ENCODE measurements at places on chromosomes 12 and 14.

DNA sequence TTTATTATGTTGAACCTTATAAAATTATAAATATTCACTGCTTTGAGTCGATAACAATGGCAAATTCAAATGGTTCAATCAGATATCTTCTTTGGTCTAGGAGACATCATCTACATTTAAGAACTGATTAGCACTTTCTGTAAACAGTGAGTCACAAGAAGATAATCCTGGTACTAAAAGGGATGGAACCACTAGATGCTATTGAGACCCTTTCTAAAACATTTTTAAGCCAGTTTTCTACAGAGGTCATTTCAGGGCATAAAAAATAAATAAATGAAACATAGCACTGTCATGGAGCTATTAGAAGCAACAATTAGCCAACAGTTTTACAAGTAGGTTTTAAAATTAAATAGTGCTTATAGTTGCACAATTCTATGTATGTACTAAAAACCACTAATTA is 212.2 kb downstream of the DUSP6 start:
- no peak for DNase-seq

- no peak for DNase-seq
Measured at GRCh38 chr12:85017133-85017532, 18.9 kb downstream of the TSPAN19 start.

DNA sequence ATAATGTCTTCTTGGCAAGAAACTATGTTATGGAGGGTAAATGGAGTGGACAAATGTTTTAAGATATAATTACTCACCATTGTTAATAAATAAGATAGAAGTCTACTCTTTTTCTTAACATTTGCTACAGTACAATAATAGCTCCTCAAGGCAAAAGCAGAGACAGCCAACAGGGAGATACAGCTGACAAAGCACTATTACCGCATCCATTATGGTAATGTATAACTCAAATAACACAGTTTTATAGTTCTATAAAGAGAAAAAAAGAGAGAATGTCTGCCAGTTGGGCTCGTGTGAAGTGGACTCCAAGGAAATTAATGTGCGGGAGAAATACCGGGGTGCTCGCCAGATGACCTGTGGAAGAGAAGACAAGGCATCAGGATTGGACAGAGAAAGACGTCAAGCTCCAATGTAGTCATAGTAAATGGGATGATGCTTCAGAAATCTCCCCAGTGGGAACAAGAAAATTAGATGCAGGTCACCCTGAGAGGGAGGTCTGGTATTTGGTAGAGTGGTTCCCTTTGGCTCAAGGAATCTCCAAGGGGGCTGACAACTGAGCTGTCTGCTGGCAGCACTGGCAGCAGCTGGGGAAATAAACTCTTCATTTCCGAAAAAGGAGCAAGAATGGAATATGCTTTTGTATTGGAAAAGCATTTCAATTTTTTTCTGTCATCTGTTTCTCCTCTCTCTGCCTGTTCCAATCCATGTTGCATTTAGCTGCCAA is 343.9 kb downstream of the LRFN5 start:
- DNase-seq = no peak

DNA sequence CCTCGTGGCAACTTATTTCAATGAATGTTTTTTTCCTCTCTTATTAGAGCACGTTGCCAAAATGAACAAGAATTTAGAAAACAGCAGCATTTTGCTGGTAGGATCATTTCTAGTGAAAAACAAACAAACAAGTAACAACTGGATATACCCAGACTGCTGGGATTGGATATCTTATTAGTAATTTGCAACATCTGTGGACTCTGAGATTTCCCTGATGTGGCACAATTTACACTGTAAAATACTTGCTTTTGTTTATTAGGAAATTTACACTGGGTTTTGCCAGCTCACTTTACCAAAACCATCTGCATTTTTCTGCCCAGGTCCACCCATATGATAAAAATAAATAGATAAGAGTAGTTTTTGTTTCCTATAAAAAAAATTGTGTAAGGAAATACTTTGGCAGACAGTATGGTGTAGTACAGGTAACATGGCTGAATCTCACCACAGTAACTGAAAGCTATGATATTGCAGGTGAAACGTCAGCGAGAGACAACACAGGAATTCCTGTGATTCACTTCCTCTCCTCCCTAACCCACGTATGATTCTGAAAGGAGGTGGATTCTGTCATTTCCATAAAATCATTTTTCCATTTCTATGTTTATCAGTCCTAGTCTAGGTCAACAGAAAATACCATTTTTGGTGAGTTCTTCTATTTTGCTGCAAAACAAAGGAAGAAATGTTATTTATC is 176.2 kb upstream of the NOVA1 start:
- DNase-seq = no peak

GRCh38 chr14:59199614-59200013 is 11.1 kb downstream of the DAAM1 start:
- DNase-seq = no peak

GRCh38 chr12:122974892-122975789 is at the start of gene OGFOD2:
Gene OGFOD2, plus strand, starts transcription at chr12:122975244. Its CDS starts 8 bp downstream, at chr12:122975252.
- peak; percentile 69 for DNase-seq

- no peak for DNase-seq
Measured at GRCh38 chr14:76205708-76206107, 54.0 kb downstream of the GPATCH2L start.

DNA sequence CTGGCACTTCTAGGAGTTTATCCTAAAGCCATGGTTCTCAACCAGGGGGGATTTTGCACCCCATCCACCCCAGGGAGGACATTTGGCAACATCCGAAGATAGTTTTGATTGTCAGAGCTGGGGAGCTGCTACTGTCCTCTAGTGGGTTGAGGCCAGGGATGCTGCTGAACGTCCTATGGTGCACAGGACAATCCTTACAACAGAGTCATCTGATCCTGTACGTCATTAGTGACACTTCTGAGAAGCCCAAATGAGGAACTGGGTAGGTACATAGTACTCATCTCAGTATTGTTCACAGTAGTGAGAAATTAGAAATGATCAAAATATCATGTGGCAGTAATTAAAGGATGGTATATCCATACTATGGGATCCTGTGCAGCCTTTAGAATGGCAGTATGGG is 185.1 kb downstream of the CHST11 start:
- no peak for DNase-seq

GRCh38 chr12:1533205-1533601 is 61.2 kb downstream of the FBXL14 start:
- no peak for DNase-seq

- DNase-seq = no peak
Measured at GRCh38 chr12:89177802-89178395, 174.4 kb downstream of the DUSP6 start.

DNA sequence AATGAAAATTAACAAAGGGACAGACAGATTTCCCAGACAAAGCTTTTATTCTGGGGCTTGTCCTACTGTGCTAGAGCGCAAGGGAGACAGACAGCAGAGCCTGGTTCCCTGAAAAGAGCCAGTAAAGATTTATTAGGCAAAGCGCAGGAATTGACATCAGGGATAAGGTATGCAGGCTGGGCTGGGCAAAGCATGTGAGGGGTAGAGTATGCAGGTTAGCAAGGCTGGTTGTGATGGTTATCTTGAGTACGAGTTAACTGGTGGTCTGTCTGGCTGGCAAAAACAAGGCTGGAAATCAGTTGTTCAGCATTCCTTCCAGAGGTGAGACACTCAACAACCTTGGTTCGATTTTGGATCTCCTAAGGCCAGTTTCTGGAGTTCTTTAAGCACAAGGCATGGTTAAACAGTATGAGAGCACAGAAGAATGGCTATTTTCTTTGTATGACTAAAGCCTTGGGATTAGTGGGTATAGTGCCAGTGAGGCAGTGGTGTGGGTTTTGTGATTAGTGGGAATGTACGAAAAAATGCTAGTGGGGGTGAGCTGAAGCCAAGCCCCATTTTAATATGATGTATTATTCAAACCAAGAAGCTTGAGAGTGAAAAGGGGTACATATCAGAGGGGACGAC is 30.9 kb downstream of the BTBD7 start:
- no peak for DNase-seq

- no peak for DNase-seq
Measured at GRCh38 chr14:30373053-30373452, 185.9 kb upstream of the G2E3 start.

- no peak for DNase-seq
Measured at GRCh38 chr12:94760786-94761185, 110.4 kb upstream of the TMCC3 start.

DNA sequence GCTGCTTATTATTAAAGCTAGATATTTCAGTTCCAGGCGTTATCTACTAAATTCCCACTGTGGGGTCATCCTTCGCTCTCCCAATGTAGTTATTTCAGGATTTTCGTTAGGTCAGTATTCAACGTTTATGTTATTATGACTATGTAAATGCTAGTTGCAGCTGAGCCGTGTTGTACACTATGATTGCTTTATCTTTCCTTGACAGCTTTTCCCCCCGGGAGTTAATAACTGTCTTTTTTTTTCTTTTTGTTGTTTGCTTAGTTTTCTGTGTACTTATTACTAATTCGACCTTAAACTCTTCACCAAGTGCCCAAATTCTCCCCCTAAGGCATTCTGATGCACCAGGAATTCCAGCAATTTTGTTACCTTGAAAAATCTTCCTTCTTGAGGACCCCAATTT is 48.5 kb downstream of the SUDS3 start:
- DNase-seq = no peak

DNA sequence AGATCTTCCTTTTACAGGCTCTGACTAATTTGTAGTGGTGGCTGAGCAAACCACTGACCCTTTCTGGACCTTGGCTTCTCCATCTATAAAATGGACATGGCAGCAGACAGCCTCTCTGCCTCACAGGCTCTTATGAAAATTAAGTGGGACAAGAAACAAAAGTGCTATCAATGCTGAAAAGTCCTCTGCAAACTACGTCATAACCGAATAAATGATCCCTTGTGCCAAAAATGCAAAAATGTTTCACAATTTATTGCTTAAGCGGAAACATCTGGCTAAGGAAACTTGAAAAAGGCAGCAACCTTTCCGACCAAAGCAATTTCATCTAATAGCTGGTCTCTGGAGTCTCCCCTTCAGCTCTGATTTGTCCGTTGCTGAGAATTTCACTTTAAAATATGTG is 108.5 kb upstream of the PLXNC1 start:
- peak; percentile 71 for DNase-seq

GRCh38 chr12:113861708-113862312 is 104.3 kb downstream of the RBM19 start:
- DNase-seq = no peak

DNA sequence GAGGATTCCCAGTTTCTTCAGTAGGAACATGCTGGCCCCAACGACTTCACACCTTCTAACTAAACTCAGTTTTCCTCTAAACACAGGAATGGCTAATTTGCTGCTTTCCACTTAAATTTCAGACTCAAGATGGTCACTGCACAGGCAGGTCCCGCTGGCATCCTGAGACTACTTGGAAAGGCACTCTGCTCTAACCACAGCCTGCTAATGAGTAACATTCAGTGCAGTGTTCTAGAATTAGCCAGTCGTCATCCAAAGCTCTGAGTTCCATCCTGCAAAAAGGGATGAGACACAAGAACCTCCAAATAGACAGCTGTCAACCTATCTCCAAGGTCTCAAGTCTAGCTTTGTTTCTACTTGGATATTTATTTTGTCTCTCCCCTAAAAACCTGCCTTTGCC is 6.0 kb downstream of the CCDC92 start:
- DNase-seq = no peak

GRCh38 chr12:119673634-119674033 is 5.7 kb downstream of the PRKAB1 start:
- DNase-seq = no peak

GRCh38 chr14:78967111-78967809 is 797.1 kb downstream of the NRXN3 start:
- peak; percentile 41 for DNase-seq

DNA sequence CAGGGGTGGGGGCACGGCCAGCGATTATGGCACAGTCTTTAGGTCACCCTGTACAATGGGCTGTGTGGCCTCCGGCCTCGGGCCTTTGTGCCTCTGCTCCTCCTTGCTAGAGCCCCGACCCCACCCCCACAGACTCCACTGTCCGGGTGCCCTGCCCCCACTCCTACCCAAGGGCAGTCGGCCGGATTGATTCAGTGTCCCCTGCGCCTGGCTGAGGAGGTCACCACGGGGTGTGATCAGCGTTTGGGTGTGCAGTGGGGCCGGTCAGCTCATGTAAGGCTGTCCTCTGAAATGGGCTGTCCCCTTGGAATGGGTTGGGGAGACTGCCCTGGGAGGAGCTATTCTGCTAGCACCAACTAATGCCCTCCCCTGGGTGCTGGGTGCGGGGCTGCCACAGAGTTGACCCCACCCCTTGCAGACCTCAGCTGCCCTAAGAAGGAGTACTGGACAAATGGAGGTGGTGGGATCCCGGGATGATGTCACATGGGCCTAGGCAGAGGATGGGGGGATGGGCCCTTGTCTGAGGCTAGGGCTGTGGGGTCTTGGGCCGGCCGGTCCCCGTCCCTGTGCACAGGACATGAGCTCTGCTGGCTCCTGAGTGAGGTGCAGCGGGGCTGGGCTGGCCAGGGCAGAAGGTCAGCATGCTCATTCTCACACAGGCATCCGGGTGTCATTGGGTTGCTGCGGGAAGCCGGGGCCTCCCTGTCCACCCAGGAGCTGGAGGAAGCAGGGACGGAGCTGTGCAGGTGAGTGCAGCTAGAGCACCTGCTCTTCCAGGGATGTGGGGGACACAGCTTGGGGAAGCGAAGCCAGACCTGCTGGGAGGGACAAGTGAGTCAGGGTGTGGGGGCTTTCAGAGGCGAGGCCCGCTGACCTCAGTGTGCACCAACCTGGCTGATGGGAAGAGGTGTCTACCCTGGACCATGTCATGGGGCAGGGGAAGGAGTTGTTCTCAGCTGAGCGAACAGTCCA is 23.4 kb downstream of the ASPG start:
- DNase-seq = no peak

DNA sequence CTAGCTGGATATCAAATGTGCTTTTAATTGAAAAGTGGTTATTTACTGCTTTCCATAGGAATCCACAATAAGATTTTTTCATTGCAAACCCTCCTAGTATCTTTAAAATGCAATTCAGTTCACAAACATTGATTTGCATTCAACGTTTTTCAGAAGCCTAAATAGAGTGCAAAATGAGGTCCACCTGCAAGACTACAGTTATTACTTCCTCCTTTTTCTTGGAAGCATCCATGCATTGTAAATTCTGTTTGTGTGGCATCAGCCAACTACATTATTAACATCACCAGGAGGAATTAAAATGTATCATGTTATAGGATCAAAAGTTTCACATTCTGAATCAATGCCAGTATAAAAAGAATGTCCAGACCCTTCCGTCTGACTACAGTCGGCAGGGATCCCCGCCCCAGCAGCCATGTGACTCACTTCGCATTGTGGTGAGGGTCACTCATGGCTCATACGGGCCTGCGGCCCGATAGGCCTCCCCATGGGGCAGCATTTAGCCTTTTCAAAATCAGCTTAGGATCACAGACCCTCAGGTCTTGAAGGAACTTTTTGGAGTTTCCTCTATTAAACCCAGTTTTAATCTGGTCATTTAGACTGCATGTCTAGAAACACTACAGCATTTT is 46.3 kb downstream of the NTF3 start:
- DNase-seq = no peak

GRCh38 chr12:30732954-30733637 is 21.7 kb downstream of the CAPRIN2 start:
- DNase-seq = no peak

DNA sequence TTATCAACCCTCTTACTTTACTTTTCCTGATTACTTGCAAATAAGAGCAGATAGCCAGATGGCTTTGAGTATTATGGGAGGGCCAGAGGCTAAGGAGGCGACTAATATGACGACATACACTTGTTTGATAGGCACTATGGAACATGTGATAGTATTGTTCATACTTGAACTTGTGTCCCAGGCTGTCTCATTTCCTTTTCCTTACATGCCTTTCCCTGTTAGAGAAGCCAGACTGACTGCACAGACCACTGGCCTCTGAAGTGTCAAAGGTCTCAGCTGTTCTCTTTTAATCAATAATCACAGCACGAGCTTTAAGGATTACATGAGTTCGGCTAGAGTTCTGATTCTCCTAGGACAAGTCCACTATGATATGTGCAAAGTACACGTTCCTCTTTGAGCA is 326.0 kb downstream of the PRKD1 start:
- no peak for DNase-seq

All from fibroblast of skin of left biceps (primary cell).